ENCODE measurements at places on chromosomes 1 and 21. TPM values are rescaled to one million over a fixed set of nuclear protein-coding genes. Genes with fewer than 3 reads are reported as not detected.

GRCh38 chr1:196609370-196609737, 1.1 kb upstream of the KCNT2 start:
- no peak overlapping the region for H3K27ac ChIP-seq
- no peaks in the 10 kb centered on the region for H3K4me1 ChIP-seq
- no peaks in the 10 kb centered on the region for H3K36me3 ChIP-seq
- no peaks in the 10 kb centered on the region for H3K27me3 ChIP-seq
- peak; percentile 3 for DNase-seq

DNA sequence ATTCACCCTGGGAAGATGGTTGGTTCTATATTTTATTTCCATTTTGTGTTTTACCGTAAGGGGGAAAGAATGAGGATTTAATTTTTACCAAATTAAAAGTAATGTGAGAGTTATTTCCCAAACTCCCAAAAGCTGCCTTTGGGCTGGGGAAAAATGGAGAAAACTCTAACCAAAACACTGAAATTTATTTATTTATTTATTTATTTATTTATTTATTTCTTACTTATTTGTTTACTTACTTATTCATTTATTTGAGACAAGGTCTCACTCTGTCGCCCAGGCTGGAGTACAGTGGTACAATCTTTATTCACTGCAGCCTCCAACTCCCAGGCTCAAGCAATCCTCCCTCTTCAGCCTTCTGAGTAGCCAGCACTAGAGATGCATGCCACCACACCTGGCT, 38.0 kb upstream of the ZBTB18 start:
- H3K4me3 ChIP-seq = no peak overlapping the region
- H3K27ac ChIP-seq = no peak overlapping the region
- no peaks in the 10 kb centered on the region for H3K36me3 ChIP-seq
- H3K4me1 ChIP-seq = no peaks in the 10 kb centered on the region
- no peak for DNase-seq

GRCh38 chr1:160449494-160449893, 49.1 kb downstream of the VANGL2 start:
- H3K4me3 ChIP-seq = no peak overlapping the region
- no peaks in the 10 kb centered on the region for H3K27me3 ChIP-seq
- no peaks in the 10 kb centered on the region for H3K36me3 ChIP-seq
- DNase-seq = no peak
- H3K4me1 ChIP-seq = no peaks in the 10 kb centered on the region
- no peak overlapping the region for H3K27ac ChIP-seq

DNA sequence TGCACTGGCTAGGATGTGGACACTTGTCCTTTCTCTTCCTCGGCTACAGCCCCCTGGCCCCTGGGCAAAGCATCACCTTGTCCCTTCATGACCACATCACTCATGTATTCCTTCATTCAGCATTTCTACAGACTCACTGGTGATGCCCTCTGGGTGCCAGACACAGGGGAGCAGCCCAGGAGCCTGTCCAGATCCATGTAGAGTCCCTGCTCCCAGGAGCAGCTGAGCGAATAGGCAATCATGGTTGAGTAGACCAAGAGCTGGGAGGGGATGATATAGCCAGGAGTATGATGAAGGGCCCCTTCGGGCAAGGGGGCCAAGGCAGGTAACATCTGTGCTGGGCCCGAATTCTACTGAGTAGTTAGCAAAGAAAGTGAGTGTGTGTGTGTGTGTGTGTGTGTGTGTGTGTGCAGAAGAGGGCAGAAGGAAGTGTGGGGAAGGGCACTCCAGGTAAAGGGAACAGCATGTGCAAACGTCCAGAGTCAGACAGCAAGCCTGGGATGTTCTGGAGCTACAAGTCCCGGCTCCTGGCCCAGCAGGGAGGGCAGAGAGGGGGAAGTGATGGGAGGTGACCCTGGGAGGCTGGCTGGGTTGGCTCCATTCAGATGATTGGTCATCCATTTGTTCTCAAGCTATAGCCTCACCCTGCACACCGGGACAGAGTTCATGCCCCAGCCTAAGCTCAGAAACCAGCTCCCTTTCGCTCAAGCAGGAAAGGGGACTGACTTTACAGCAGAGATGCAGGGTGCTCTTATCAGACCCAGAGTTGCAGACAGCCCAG, 21.0 kb upstream of the PIK3CD start:
- no peak overlapping the region for H3K4me3 ChIP-seq
- no peaks in the 10 kb centered on the region for H3K4me1 ChIP-seq
- no peaks in the 10 kb centered on the region for H3K36me3 ChIP-seq
- DNase-seq = no peak
- no peak overlapping the region for H3K27ac ChIP-seq

DNA sequence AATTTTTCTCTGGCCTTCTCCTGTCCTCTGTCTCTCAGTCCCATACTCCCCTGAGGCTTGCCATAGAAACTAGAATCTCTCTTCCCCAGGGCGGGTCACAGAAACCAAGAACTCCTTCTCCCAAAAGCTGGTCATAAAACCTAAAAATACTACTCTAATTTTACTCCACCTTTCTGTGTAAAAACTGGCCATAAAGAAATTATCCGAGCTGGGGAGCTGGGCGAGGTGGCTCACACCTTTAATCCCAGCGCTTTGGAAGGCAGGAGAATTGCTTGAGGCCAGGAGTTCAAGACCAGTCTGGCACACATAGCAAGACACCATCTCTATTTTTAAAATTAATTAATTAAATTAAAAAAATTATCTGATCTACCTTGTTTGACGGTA, 3.0 kb downstream of the ALG14 start:
- no peak overlapping the region for H3K4me3 ChIP-seq
- no peak for DNase-seq
- H3K27ac ChIP-seq = no peak overlapping the region
- H3K27me3 ChIP-seq = no peaks in the 10 kb centered on the region
- H3K36me3 ChIP-seq = no peaks in the 10 kb centered on the region

DNA sequence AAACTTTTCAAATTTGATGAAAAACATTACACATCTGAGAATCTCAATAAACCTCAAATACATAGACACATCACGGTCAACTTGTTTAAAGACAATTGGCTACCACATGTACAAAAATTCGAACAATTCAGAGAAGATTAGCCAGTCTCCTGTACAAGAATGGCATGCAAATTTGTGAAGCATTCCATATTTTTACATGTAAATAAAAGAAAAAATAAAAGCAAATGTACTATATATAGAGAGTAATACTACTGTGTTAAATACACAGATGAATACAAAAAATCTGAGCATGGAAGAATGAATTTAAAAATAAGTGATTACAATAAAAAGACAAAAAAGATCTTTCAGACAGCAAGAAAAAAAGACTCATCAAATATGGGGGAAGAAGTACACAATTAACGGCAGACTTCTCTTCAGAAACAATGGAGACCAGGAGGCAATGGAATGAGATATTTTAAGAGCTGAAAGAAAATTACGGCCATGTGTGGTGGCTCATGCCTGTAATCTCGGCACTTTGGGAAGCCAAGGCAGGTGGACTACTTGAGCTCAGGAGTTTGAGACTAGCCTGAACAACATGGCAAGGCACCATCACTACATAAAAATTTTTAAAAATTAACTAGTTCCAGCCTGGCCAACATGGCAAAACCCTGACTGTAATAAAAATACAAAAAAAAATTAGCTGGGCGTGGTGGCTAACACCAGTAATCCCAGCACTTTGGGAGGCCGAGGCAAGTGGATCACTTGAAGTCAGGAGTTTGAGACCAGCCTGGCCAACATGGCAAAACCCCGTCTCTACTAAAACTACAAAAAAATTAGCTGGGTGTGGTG, 23.2 kb downstream of the HAX1 start:
- H3K36me3 ChIP-seq = no peaks in the 10 kb centered on the region
- DNase-seq = no peak
- H3K4me3 ChIP-seq = no peak overlapping the region
- H3K27ac ChIP-seq = no peak overlapping the region

- no peaks in the 10 kb centered on the region for H3K27me3 ChIP-seq
- H3K4me3 ChIP-seq = no peak overlapping the region
- H3K27ac ChIP-seq = no peak overlapping the region
- H3K36me3 ChIP-seq = no peaks in the 10 kb centered on the region
Observed at GRCh38 chr1:185337246-185337645, 20.2 kb upstream of the IVNS1ABP start.

DNA sequence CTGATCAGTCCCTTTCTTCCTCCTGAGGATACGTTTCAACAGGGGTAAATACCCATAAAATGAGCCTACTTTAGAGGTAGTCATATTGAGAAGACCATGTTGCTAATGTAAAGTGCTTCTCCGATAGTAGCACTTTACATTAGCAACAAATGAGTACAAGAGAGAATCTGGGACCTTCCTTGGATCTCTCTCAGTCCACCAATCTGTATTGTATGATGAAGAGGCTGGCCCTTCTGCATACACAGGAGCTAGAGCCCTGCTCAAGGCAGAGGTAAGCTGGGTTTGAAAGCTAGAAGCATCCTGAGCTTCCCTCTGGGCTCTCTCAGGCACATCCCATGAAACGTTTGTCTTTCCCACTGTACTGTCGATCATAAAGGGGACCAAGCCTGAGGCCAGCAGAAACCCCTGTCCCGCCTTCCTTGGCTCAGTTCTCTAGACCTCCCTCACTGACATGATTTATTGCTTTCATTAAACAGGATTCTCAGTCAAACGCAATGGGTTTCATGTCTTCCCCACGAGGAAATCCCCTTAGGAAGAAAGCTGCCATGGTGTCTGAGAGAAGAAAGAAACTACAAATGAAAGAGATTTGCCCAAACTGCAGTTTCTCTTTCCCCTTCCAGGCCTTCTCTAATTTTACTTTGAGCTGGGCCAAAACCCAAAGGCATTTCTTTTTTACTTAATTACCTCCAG, 62.8 kb upstream of the BCAR3 start:
- H3K27me3 ChIP-seq = no peaks in the 10 kb centered on the region
- no peaks in the 10 kb centered on the region for H3K36me3 ChIP-seq
- no peak for DNase-seq
- no peak overlapping the region for H3K4me3 ChIP-seq
- no peak overlapping the region for H3K27ac ChIP-seq

- H3K4me3 ChIP-seq = no peak overlapping the region
- no peaks in the 10 kb centered on the region for H3K36me3 ChIP-seq
- no peak overlapping the region for H3K27ac ChIP-seq
Observed at GRCh38 chr1:87023326-87023725, 108.9 kb downstream of the HS2ST1 start.

- H3K36me3 ChIP-seq = no peaks in the 10 kb centered on the region
- no peaks in the 10 kb centered on the region for H3K27me3 ChIP-seq
- no peak for DNase-seq
- H3K4me1 ChIP-seq = no peaks in the 10 kb centered on the region
- no peak overlapping the region for H3K4me3 ChIP-seq
Observed at GRCh38 chr1:67662884-67663283, 22.1 kb upstream of the GADD45A start.

- no peak overlapping the region for H3K27ac ChIP-seq
- no peak overlapping the region for H3K4me3 ChIP-seq
- no peaks in the 10 kb centered on the region for H3K27me3 ChIP-seq
- no peak for DNase-seq
Observed at GRCh38 chr1:232454227-232454886, 175.6 kb downstream of the SIPA1L2 start.

DNA sequence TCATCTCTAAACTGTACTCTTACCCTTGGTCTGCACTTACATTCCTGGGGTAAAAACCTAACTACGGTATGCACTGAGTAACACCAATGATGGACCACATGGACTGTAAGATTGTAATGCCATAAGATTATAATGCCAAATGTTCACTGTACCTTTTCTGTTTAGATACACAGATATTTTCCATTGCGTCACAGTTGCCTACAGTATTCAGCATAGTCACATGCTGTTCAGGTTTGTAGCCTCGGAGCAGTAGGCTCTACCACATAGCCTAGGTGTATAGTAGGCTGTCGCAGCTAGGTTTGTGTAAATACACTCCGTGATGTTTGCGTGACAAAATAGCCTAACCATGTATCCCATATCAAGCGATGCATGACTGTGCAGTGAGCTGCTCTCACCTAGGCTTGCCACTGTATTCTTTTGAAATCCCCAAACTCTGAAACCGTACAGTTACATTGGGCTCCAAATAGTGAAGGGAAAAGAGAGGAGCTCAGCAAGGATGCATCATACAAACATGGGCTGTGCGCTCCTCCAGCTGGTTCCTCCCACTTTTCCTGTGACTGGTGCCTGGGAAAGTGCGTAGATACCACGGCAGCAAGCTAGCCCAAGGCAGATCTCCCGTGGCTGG, 35.2 kb downstream of the CFAP57 start:
- H3K4me1 ChIP-seq = peaks cover 18% of the 10 kb centered on the region
- H3K36me3 ChIP-seq = no peaks in the 10 kb centered on the region
- H3K27ac ChIP-seq = peak overlapping the region; percentile 97
- peak overlapping the region; percentile 31 for H3K4me3 ChIP-seq
- peak; percentile 70 for DNase-seq
- H3K27me3 ChIP-seq = no peaks in the 10 kb centered on the region

- DNase-seq = no peak
- H3K4me1 ChIP-seq = no peaks in the 10 kb centered on the region
- peaks cover 42% of the 10 kb centered on the region for H3K27me3 ChIP-seq
- H3K36me3 ChIP-seq = no peaks in the 10 kb centered on the region
- H3K4me3 ChIP-seq = no peak overlapping the region
- no peak overlapping the region for H3K27ac ChIP-seq
Observed at GRCh38 chr1:214216779-214217178, 64.2 kb upstream of the SMYD2 start.

DNA sequence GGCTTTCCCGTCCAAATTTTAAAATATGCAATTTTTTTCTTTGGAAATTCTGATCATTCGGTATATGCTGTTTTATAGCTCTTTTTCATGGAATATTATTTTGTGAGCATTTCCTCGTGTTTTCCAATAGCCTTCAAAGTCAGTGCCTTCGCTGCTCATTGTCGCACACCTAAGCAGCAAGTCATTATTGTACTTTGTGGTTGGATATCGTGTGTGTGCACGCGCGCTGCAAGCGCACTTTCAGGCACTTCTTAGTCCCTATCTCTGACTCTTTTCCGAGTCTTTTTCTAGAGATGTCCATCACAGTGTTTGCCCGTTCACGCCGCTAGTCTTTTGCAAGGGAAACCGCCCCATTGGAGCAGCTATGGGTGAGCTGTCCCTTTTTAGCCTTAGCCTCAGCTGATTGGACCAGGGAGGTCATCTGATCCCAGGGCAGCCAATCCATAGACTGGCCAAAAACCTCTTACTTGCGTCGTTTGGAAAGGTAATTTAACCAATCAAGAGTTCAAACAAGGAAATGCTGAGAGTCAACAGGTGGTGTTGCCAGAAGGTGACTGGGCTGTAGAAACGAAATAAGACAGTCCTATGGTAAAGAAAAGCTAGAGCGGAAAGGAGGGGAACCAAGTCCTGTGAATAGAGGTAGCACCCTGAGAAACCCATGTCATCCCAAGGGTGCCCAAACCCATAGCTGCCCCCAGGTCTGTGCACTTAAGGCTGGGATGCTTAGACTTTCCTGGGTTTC, 710 bp upstream of the HYI start:
- H3K27me3 ChIP-seq = no peaks in the 10 kb centered on the region
- peaks cover 7% of the 10 kb centered on the region for H3K4me1 ChIP-seq
- DNase-seq = peak; percentile 81

Gene CHI3L2
- total RNA-seq = 0.18 TPM

Gene FALEC
- not detected for total RNA-seq

Gene SPRR2D
- total RNA-seq = not detected

Gene TCHHL1
- total RNA-seq = not detected

Gene CASQ1
- total RNA-seq = not detected
